ENCODE measurements at places on chromosomes 1 and 21.

GRCh38 chr1:234938924-234939323 lies 189.7 kb downstream of the TOMM20 start:
- DNase-seq: no peak

- DNase-seq: no peak
These were observed 22.3 kb upstream of the PEX19 start for GRCh38 chr1:160307118-160307791.

- peak; percentile 49 for DNase-seq
These were observed 47.3 kb downstream of the UBIAD1 start for GRCh38 chr1:11320153-11320936.

GRCh38 chr1:61012341-61012761 lies 70.0 kb upstream of the NFIA start:
- DNase-seq: no peak

GRCh38 chr1:114154963-114155322 lies 1.3 kb upstream of the SYT6 start:
- no peak for DNase-seq

GRCh38 chr1:240797050-240797449 lies 185.1 kb upstream of the GREM2 start:
- no peak for DNase-seq

DNA sequence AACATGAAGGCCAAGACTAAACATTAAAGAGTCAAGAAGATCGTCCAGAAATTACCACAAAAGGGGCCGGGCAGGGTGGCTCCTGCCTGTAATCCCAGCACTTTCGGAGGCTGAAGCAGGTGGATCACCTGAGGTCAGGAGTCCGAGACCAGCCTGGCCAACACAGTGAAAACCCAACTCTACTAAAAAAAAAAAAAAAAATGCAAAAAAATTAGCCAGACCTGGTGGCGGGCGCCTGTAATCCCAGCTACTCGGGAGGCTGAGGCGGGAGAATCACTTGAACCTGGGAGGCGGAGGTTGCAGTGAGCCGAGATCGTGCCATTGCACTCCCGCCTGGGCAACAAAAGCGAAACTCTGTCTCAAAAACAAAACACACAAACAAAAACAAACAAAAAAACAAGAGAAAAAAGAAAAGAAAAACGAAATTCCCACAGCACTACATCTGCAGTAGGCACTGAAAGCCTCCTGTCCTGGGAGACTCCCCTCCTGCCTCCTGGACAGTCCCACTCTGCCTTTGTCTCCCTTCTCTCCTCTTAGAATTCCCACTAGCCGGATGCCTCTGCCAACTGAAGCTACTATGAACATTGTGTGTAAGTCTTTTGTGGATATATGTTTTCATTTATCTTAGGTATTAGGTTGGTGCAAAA lies 17.7 kb upstream of the RIPK4 start:
- DNase-seq: no peak

- DNase-seq: peak; percentile 19
These were observed at the start of gene IRF6 for GRCh38 chr1:209805875-209806760. Gene IRF6, minus strand, starts transcription at chr1:209806142. Its CDS starts 4,729 bp downstream, at chr1:209801413.

DNA sequence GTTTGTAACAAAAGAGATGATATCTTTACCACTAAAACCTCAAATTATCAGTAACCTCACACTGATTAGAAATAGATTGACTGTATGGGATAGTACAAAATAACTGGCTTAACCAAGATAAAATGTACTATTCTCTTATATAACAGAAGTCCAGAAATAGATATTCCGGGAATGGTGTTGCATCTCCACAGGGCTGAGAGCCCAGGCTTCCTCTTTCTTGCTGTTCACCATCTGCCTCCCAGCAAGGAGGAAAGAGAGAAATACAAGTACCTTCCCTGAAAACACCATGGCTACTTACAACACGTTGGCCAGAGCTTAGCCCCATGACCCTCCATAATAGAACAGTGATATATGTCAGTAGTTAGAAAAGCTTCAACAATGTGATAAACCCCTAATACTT lies 47.0 kb upstream of the KCNK1 start:
- DNase-seq: no peak

DNA sequence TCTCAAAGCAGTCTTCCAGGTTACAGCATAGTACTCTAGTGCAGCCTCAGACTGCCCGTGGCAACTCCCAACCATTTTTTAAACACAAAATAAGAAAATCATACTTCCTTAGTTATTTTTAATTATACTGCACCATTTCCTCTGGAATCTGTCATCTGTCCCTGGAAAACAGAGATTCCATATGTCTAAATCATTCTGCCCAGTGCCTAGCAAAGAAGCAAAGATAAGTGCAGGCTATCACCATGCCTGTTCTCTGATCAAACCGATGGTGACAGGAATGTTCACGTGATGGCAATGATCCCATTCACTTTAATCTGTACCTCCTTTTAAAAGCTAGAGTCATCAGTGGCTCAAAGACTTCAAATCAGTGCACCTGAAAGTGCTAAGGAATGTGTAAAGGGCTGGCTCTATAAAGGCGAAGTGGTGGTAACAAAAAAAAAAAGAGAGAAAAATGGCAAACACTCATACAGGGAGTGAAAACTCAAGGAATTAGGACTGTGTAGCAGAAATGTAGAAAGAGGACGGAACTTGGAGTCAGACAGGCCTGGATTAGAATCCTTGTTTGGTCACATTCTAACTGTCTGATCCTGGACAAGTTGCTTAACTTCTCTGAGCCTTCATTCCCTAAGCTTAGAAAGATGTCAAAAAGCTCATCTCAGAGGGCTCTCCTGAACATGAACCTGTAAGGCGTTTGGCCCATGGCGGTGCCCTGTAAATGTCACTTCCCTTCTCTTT lies 9.9 kb upstream of the CCN1 start:
- no peak for DNase-seq

- no peak for DNase-seq
These were observed 92.3 kb upstream of the ETV3 start for GRCh38 chr1:157230500-157230899.

DNA sequence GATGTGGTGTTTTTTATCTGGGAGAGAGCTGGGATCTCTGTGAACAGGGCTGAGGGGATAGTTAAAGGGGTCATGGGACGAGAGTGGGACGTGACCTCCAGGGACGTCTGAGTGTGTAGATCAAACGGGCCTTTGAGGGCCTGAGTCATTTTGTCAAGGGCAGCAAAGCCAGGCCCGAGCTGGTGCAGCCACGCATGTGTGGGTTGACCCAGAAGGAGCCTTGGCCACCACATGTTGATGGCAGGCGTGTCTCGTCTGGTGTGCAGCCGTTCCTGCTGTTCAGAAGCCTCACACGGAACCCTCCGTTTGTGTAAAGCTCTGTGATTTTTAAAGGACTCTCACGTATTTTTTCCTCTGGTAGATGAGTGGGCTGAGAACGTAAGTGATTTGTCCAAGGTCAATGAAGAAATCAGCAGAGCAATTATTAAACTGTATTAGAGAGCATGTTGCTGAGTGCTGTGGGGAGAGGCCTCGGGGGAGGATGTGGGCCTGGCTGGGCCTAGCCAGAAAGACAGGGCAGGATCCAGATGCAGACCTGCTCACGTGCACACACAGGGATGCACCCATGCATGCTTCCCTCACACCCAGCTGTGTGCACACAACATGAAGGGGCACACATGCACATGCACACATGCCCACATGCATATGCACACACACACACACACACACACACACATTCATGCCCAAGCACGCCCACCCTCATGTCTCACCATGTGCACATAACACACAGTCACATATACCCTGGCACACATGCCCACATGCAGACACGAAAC lies 89.8 kb downstream of the AJAP1 start:
- no peak for DNase-seq

GRCh38 chr1:6770751-6771440 lies 14.4 kb upstream of the CAMTA1 start:
- no peak for DNase-seq

- DNase-seq: peak; percentile 63
These were observed 10.8 kb downstream of the SCNN1D start for GRCh38 chr1:1291023-1291528.

- no peak for DNase-seq
These were observed 33.5 kb upstream of the HHAT start for GRCh38 chr1:210294999-210295745.

DNA sequence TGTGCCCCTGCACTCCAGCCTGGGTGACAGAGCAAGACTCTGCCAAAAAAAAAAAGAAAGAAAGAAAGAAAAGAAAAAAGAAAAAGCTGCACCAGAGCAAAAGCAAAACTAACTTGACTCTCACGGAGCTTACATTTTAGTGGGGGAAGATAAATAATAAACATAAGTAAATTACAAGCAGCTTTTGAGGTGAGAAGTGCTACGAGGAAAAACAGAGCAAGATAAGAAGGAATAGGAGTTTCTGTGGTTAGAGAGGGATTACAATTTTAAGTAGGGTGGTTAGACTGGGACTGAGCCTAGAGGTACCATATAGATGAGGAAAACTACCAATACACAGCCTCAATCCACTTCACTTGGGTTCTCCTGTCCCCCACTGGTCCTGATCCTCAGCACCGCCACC lies 43.9 kb downstream of the TGFBR3 start:
- no peak for DNase-seq

GRCh38 chr1:21773585-21773984 lies 9.4 kb downstream of the USP48 start:
- no peak for DNase-seq

DNA sequence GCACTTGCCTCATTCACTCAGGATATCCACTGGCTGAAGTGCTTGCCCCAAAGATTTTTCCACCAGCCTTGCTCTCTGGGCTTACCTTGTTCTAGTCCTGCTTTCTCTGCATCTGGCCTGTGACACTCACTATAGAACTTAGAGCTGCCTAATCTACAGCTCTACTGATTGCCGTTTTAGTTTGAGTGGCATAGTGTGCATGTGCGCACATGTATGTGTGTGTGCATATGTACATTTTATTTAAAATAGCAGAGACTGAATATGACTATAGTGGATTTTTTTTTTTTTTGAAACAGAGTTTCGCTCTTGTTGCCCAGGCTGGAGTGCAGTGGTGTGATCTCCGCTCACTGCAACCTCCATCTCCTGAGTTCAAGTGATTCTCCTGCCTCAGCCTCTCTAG lies 92.0 kb upstream of the CCDC190 start:
- DNase-seq: no peak

- DNase-seq: peak; percentile 42
These were observed 722 bp downstream of the LZIC start for GRCh38 chr1:9942399-9942938.

DNA sequence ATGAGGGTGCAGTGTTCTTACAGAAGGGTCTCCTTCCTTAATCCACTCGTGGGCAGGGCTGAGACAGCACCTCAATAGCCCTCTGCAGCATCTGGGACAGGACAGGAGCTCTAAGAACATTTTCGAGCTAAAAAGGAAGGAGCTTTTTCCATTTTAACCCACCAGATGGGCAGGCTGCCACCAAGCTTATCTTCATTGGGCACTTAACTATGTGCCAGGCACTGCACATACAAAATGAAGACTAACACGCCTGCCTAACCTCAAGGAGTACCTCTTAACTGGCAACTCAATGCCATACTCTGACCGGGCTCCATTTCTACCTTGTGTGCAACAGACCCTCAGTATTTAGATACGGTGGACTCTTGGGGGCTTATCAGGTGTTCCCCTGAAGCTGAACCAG lies 48.2 kb downstream of the SSBP3 start:
- no peak for DNase-seq

GRCh38 chr1:109201123-109201703 lies 12.5 kb upstream of the SARS1 start:
- peak; percentile 52 for DNase-seq
